NCI-H524 treated with DMSO at 0.1 percent for 48 hours (cell line): ENCODE measurements at places on chromosomes 5 and 9.

DNA sequence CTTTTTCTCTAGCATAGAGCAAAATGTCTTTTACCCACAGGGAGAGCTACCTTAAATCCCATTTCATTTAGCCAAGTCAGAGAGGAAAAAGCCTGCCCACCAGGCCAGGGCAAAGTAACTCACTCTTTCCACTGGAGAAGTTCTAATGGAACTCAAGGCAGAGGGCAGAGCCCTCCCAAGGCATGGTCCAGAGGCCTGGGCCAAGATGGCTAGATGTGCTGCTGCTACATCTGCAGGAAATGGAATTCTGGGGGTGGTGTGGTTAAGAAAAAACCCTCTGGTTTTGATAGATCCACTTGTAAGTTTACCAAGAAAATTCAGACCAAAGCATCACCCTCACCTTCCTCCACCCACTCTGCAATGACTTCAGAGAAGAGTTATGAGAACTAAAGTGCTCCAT lies 37.3 kb downstream of the CSF2 start:
- no peak for DNase-seq

DNA sequence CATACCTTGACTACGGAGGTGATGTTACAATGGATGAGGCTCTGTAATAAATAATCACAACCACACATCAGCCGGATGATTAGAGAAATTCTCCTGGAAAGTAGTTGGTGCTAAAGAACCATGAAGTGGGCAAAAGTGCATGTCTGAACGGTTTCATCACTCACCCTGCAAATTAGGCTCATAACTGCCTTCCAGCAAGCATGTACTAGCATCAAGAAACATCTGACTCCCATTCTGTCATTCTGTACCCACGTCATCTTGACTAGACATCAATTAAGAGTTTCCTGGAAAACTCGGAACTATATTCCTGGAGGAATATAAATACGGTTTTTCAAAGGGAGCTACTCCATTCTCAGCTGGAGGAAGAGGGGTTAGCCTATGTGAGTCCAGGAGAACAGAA lies 52.2 kb downstream of the HSD17B3 start:
- DNase-seq = no peak

GRCh38 chr5:30994902-30995301 lies 198.6 kb upstream of the CDH6 start:
- no peak for DNase-seq

GRCh38 chr9:16341177-16341576 lies 529.3 kb downstream of the BNC2 start:
- no peak for DNase-seq

- DNase-seq = peak; percentile 52
Measured at GRCh38 chr5:132055441-132055807, 5.0 kb upstream of the IL3 start.

DNA sequence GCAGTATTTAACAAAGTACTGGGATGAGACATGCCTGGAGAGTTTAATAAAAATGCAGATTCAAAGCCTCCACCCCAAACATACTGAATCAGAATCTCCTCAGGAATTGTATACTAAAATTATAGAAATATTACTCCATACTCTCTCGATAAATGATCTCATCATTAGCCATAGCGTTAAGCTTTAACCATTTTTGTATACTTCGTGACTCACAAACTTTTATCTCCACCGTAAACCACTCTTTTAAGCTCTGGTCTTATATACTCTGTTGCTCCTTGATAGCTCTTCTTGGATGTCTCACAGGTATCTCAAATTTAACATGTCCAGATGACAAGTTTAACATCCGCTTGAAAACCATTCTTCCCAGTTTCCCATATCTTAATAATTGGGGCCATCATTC lies 327.8 kb downstream of the ADGRV1 start:
- no peak for DNase-seq
